Activated naive CD4-positive, alpha-beta T cell treated with Interleukin-2 at 50 U/mL for 16 hours (primary cell): ENCODE measurements at places on chromosomes 1 and 21.
A peak's percentile ranks its signal among the peaks of the same experiment; 100 is the strongest.

GRCh38 chr1:46747683-46748288, 28.9 kb upstream of the EFCAB14 start:
- DNase-seq: no peak

- DNase-seq: no peak
Measured at GRCh38 chr21:42731264-42732032, 78.0 kb downstream of the PDE9A start.

DNA sequence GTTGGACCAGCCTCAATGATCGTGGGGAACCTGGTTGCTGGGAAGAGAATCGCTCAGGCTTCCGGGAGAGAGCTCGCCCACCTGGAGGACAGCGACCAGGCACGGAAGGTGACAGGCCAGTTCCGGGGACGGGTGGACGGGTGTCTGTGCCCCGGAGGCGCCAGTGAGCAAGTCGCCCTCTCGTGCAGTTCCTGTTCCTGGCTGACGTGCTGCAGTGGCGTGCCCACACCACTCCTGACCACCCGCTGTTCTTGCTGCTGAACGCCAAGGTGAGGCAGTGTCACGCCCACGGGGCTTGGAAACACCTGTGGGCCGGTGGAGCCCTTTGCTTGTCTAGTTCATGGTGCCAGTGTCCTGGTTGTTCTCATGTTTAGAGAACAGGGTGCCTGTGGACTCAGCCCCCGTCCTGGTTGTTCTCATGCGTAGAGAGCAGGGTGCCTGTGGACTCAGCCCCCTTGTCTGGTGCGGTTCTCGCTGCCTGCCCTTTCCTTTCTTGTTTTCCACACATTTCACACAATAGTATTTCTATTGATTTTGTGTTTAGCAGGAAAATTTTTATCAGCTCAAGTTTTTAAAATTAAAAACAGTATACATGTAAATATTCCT, 53.1 kb downstream of the S100B start:
- peak; percentile 38 for DNase-seq

- peak; percentile 22 for DNase-seq
Measured at GRCh38 chr1:108049178-108049819, 84.3 kb upstream of the VAV3 start.

- no peak for DNase-seq
Measured at GRCh38 chr1:235131961-235132360, 3.3 kb upstream of the TOMM20 start.

DNA sequence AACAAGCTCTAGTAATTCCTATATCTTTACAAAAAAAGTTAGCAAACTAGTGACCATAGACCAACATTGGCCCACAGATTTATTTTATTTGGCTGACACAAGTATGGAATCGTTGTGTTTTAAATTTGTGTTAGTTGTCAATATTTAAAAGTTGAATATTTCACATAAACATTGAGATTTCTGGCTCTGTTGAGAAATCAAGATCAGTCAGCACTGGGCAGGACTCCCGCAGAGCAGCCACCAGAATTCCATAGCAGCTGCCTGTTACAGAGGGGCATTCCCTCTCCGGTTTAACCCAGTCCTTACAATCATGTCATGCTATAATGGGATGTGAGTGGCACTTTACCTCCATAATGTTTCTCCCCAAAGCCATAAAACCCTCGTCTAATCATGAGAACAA, 79.2 kb upstream of the NRIP1 start:
- no peak for DNase-seq

DNA sequence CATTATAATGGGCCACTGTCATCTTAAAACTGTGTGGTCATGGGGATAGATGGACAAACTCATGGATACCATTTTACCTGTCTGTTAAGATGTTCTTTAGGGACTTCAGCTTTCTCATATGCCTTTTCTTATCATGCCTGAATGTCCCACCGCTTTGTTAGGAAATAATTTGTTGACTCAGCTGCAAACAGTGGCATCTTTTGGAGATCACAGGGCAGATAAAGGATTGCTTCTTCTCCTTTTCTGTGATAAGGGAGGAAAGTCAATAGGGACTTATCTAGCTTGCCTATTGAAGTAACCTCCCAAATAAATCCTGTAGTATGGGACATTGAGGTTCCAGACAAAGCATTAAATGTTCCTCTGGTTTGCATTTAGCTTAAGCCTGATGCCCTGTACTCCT, 79.8 kb upstream of the KIAA0040 start:
- DNase-seq: no peak

GRCh38 chr1:81558291-81559076, 242.2 kb upstream of the ADGRL2 start:
- DNase-seq: no peak

GRCh38 chr1:212293579-212293978, 8.4 kb downstream of the PPP2R5A start:
- no peak for DNase-seq

- DNase-seq: no peak
Measured at GRCh38 chr1:235468970-235469369, 35.3 kb downstream of the B3GALNT2 start.

DNA sequence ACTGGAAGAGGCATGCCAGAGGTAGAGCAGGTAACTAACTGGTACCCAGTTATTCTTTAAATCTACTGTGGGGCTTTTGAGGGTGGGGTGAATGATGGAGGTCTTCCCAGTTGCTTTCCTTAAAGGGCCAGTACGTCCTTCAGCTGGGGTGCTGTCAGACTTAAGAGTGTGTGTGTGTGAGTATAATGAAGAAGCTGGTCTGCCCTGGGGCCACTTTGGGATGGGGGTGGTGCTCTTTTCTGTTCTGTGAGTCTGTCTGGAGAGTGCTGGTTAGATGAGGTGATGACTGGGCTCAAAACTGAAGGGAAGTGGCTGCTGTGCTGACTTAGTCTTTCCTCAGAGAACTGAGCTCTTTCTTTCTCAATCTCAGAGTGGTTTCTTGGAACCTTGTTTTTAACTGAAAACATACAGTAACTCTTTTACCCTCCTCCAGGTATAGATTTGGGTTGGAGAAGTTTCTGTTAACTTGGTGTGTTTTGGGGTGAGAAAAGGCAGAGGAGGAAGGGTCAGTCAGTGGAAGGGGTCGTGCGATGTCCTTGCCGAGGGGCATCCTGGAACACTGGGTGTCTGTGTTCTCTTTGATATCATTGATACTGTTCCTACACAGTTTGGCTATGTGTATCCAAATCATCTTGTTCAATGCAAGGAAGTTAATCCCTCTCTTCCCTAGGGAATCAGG, 746 bp downstream of the MACF1 start:
- DNase-seq: peak; percentile 75

DNA sequence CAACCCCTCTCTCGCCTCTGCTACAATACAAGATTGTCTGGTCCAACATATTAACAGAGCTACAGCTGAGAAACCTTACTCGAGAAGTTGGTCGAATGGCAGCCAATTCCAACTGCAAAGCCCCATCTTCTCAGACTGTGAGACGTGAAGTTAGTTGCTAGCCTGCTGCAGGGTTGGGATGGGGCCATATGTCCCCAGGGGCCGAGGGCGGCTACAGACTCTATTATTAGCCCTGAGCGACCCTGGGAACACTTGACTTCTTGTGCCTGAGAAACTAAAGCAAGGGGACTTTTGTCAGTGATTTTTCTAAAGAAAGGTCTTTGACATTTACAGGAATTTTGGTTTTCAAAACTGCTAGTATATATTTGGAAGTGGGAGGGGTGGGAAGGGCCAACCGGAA, 13.7 kb downstream of the NCF2 start:
- no peak for DNase-seq

DNA sequence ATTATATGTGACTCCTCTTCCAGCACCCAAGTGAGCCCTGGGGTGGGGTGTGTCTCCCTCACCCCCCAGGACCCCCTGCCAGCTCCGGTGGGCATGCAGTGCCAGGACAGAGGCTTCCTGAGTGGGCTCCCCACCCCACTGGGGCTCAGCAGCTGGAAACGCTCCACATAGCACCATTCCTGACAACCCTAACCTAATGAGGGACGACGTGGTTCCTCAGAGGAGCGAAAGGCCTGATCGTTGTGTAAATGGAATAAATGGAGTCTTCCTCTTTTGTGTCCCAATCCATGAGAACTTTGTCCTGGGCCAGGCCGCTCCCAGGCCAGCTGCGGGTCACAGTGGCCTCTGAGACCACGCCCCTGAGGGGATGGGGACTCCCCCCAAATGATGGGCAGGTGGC, 1.8 kb upstream of the TSPEAR start:
- no peak for DNase-seq

DNA sequence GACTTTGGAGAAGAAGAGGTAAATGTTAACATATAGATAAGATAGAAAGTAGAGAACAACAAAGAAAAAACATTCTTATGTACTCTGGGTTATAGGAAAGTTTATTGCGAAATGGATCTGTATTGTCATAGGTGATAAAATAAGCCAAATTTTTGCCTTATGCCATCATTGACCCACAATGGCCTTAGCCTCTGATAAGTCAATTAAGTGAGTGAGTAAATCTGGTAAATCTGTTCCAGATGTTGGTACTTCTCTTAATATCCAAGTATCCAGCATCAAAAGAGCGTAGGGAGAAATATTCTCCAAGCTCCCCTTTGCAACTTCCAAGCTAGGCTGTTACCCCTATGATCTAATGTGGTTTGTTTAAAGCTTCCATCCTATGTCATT, 38.3 kb upstream of the CLCA4 start:
- no peak for DNase-seq

DNA sequence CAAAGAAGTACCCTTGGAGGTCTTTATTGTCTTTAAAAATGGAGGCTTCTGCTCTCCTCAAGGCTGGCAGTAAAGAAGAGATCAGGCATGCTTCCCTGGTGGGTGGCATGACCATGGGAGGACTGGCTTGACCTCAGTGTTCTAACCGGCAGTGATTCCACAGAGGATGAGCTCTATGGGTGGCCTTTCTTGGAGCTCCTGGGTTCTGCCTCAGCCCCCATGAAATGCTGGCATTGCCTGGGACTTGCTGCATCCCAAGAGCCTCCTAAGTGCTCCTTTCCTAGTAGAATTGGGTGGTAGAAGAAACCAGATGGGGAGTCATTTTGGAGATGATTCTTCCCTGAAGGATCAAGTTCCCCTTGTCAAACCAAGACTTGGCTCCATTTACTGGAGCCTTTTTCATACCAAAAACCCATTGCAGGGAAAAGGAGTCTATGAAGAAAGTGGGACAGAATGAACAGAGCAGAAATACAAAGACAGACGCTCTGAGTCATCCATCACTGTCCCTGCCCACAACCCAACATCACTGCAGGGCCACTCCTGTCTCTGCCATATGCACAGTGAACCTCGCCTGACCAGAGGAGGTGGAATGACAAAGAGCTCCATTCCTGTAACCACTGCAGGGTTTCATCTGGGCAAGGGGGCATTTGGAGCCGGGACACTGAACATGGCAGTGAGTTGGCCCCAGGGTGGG, 42.4 kb downstream of the RIMS3 start:
- no peak for DNase-seq

DNA sequence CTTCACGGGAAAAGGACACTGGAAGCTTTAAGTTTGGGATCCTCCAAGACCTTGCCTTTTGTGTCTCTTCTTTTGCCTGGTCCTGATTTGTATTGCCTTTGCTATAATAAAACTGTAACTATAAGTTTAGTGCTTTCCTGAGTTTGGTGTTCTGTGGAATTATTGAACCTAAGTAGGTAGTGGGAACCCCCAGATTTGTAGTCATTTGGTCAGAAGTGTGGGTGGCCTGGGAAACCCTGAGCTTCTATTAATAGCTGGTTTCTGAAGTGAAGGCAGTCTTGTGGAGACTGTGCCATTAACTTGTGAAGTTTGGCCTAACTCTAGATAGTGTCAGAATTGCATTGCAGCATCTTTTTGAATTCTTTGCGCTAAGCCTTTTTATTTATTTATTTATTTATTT, 6.8 kb upstream of the MYCL start:
- no peak for DNase-seq

DNA sequence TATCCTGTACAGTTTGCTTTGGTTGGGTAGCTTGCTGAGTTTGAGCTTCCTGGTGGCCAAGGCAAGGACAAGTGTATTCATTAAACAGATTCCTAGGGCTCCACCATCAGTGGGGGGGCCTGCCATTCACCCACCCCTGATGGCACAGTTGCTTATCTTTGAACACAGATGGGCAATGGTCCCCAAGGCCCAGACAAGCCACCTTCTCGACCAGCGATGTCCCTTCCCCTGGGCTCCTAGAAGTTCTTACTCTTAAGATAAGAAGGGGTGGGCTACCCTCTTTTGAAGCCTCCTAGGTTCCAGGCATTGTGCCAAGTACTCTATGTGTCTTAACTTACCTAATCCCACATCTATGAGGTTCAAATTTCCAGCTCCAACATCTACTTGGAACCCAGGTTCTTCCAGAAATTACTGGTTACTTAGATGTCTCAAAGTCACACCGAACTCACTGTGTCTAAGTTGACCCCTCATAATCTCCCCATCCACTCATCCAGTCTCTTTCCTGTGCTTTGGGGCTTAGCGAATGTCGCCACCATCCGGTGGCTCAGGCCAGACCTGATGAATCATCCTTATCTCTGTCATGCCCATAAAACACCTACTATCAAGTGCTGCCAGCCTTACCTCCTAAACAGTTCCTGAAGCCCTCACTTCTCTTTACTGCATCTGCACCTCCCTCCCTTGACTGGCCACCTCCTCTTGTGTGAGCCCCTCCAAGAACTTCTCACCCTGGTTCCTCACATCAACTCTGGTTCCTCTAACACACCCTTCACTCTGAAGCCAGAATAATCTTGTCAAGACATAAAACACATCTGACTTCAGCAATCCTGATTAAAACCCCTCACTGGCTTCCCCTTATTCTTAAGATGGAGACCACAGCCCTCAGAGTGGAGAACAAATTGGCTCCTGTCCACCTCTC, 50.1 kb downstream of the KLHDC7A start:
- DNase-seq: no peak

GRCh38 chr1:204846546-204846945, 24.1 kb upstream of the NFASC start:
- DNase-seq: no peak

GRCh38 chr1:241834733-241835377, 13.1 kb upstream of the EXO1 start:
- no peak for DNase-seq

- DNase-seq: no peak
Measured at GRCh38 chr1:206518206-206518605, 10.9 kb downstream of the RASSF5 start.

- DNase-seq: no peak
Measured at GRCh38 chr1:59079434-59080140, 217.3 kb upstream of the FGGY start.

GRCh38 chr1:90357995-90358394, 359.1 kb downstream of the BARHL2 start:
- DNase-seq: no peak

DNA sequence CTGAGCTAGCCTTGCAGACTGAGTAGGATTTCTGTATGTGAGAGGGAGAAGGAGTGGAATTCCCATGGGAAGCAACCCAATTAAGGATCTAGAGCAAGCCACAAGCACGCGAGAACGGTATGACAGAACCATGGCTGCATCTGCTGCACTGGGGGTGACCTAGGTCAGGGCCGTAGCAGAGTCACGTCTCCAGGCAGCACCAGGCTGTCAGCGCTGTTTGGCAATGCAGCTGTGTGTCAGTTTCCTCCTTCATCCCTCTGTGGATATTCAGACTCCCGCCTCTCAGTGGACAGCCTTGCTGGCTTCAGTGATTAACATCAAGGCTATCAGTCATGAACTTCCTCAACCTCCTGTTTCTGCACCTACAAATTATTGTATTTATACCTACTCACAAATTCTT, 118.1 kb upstream of the PPP2R5A start:
- no peak for DNase-seq
